ENCODE measurements at places on chromosomes 5 and 9.

GRCh38 chr5:178230879-178231538 is 1.6 kb downstream of the PHYKPL start:
- no peak for DNase-seq

DNA sequence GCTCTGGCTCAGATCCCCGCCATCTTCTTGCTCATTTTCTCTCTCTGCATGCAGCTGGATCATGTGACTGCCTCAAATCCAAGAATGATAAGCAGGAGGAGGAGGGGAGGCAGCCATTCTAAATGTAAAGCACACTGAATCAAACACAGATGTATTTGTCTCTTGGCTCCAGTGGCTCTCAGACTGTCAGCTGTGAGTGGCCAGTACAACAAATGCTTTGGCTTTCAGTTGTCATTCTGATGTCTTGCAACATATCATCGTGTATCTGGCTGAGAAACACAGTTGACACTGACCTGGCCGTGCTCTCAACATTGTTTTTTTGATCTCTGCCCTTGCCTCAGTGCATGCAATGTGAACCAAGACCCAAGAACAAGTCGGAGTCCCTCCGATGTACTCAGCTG is 233.1 kb downstream of the ADAMTSL1 start:
- DNase-seq, result no peak

DNA sequence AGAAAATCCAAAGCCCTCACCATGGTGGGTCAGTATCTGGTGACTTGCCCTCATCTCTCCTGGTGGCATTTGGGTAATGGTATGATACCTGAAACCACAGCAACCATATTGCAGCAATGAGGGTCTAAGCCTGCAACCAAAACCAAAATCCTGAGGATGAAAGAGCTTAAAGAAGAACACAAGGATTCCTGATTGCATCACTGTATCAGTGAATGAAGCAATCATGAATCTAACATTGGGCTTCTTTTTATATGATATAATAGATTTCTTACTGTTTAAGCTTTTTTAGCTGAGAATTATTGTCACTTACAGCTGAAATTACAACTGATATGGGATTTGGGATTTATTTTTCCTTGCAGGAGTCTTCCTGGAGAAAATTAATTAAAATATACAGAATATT is 269.9 kb downstream of the MEF2C start:
- DNase-seq, result no peak

DNA sequence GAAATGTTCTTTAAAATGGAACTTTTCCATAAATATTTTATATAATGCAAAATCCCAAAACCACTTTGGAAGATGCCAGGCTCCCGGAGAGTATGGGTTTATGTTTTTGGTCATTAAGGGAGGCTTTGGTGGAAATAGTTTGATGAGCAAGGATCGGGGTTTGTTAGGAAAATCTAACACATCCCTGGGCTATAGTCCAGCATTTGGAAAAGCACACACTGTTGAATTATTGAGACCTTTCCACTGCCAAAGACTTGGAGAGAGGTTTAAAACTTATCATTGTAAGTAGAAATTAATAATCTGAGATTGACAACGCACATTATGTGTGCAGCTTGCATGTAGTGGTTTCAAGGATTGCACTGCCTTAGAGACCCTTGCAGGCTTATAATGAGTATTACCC is 156.3 kb downstream of the PARP8 start:
- DNase-seq, result no peak

DNA sequence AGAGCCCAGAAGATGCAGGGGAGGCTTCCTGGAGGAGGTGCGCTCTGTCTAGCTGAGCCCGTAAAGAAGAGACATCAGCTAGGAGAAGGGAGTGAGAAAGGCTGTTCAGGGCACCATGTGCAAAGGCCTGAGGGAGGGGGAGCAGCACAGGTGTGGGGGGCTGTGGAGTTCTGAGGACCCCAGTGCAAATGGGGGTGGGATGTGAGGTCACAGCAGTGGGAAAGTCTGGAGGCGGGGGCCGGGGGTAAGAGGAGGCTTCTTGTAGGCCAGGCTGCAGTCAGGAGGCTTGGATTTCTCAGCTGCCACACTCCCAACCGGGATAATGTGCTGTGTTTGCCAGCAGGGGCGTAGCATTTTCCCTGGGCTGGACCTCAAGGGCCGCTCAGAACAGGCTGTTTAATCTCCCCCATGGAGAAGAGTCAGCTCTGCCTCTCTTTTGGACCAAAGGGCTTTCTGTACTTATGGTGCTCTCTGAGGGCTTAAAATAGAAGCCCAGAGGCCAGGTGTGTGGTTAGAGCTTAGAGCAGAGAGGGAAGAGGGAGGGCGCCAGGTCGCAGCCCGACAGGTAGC is 5.7 kb downstream of the NEURL1B start:
- no peak for DNase-seq

DNA sequence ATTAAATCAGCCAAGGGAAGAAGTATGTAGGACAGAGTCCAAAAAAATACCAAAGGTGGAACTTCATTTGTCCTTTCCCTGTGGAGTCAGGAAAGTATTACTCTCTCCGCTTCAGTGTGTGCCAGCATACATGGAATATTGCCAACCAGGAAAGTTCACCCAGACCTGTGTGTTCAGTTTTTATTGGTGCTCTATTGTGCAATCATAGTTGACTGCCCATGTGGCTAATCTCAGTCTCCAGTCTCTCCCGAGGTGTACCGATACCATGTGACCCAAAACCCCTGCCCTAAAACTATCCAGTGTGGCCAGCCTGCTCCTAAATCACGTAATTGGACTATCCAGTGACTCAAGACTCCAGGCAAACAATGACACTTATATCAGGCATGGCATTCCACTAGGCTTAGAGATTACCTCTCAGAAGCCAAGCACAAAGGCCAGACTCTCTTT is 38.8 kb downstream of the NFX1 start:
- DNase-seq, result no peak
